ENCODE measurements at places on chromosomes 16 and 17.

- no peak for DNase-seq
Measured at GRCh38 chr16:24138575-24138974, 117.6 kb upstream of the CACNG3 start.

GRCh38 chr17:32658470-32659418 lies 172.0 kb downstream of the CDK5R1 start:
- DNase-seq, result no peak

- no peak for DNase-seq
Measured at GRCh38 chr17:56141046-56141839, 12.0 kb upstream of the ANKFN1 start.

DNA sequence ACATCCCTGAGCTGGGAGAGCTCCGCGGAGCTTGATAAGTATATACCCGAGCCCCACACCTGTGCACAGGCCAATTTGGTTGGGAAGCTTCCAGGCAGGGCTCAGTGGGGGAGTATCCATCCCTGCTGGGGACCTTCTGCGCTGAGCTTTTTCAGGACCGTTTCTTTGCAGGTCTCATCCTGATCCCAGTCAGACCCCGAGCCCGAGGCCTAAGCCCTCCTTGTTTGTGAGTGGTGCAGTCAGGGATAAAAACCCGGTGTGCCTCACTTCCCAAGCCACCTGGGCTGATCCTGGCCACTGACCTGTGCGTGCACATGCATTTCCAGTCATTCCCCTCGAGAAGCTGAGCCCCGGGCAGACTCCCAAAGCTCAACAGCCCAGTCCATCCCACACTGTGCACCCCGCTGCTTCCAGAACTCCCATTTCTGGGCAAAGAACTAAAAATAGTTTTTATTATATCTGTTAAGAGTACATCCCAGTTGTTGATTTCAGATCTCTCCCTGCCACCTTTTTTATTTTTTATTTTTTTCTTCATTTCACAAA lies 27.3 kb upstream of the NAT9 start:
- no peak for DNase-seq

DNA sequence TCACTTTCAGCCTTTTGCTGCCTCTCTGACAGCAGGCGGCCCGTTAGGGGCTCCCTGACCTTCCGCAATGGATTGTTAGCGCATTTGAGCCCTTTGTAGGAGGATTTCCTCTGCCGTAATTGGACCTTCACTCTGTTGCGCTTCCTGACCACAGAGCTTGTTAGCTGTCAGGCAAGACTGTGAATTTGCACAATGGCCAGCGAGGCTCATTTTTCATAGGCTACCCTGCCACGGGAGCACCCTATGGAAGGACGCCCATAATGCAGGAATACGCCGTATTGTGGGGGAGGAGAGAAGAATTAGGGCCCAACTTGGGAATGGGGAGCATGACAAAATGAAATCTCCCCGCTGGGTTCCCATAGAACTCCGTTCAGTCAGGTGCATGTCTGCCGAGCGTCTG lies 205.2 kb upstream of the NLRP1 start:
- no peak for DNase-seq

GRCh38 chr17:66678061-66678460 lies 156.9 kb upstream of the CACNG5 start:
- no peak for DNase-seq

DNA sequence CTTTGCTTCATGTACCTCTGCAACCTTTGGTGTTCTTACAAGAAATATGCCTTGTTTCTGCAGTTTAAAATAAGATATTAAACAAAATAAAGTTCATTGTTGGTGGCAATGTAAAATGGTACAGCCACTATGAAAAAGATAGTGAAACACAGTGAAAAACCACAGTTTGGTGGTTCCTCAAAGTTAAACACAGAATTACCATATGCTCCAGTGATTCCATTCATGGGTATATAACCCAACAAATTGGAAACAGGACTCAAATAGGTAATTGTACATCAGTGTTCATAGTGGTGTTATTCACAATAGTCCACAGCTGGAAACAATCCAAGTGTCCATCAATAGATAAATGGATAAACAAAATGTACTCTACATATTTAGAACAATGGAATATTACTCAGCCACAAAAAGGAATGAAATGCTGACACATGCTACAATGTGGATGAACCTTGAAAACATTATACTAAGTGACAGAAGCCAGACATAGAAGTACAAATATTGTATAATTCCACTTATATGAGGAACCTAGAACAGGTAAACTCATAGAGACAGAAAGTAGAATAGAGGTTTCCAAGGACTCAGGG lies 49.2 kb downstream of the CUEDC1 start:
- DNase-seq, result no peak

DNA sequence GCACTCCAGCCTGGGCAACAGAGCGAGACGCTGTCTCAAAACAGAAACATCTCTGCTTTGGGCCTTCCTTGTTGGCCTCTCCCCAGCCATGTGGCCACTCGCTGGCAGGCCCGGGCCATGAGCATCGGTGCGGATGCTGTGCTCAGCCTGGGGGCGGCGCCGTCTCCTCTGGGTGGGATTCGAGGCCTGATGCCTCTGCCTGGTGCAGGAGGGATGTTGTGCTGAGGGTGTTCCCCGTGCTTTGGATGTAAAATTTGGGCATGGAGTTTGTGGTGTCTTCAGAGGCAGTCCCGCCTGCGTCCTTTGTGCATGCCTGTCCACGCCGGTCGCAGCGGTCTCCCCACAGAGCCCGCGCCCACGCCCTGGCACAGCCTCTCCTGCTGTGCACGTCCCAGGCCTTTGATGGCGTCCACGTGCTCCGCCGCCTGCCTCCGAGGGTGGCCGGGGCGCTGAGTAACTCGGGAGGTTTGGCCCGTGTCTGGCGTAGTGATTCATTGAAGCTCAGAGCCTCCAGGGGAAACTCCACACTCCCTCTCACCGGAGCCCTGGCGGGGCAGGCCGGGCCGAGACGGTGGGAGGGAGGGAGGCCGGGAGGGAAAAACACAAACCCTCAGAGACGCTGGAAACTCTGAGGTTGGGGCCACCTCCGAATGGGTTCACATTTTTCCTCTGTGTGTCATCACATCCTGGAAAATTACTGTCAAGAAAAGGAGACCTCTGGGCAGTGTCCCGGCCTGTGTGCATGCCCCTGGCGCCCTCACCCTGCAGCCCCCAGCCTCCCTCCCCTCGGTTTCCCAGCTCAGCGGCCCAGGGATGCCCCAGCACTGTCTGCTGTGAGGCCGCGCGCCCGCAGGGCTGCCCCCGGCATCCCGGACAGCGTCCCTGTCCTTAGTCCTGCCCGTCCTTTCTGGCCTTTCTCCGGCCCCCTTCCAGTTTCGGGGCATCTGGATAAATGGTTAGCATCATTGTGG lies 19.0 kb downstream of the CENPX start:
- peak; percentile 58 for DNase-seq

GRCh38 chr17:77085926-77086432 lies 54.8 kb upstream of the SEC14L1 start:
- no peak for DNase-seq
